ENCODE measurements at places on chromosomes 12 and 14.

DNA sequence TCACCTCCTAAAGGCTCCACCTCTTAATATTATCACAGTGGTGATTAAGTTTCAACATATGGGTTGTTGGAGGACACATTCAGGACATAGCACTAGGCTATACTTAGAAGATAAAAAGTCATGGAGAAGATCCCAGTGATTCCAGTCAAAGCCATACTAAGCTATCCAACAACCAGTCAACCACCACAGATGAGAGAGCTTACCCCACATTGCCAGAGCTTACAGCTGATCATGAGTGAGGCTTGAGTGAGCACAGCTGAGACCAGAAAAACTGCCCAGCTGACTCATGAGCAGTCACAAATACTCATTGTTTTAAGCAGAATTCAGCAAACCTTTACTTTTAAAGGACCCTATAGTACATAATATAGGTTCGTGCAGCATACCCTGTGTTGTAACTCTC is 85.1 kb downstream of the DRAM1 start:
- DNase-seq, result no peak

GRCh38 chr14:101410126-101410525 is 151.2 kb upstream of the DIO3 start:
- DNase-seq, result no peak

DNA sequence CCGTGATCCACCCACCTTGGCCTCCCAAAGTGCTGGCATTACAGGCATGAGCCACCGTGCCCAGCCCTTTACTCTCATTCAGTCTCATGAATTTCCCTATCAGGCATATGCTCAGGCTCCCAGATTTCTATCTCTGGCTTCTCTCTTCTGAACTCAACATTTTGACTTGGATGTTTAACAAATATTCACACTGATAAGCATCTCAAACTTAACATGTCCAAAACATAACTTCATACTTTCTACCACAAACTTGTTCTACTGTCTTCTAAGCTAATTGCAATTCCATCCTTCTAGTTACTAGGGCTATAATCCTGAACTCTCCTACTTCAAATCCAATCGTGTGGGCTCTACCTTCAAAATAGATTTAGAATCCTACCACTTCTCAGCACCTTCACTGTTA is 73.9 kb upstream of the PAWR start:
- no peak for DNase-seq

- no peak for DNase-seq
Measured at GRCh38 chr12:32435921-32436705, 36.8 kb downstream of the FGD4 start.

- no peak for DNase-seq
Measured at GRCh38 chr12:5177731-5178130, 134.1 kb downstream of the KCNA5 start.

GRCh38 chr14:102451064-102451352 is 58.6 kb downstream of the ANKRD9 start:
- DNase-seq, result no peak

DNA sequence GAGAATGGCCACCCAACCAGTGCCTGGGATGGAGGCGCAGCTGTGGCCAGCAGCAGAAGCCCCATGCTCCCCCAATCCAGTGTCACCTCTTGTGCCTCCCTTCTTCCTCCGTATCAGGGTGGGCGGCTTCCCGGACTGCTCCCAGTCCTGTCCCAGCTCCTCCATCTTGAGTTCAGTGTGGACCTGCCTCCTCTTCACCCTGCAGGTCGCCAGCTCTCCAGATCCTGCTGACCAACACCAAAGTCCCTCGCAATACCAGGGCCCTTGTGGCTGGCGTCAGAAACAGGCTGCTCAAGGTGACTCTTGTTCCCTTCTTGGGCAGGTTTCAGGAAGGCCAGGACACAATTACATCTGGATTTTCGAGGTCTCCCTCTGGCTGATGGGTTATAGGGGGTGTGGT is 17.0 kb downstream of the MVK start:
- DNase-seq, result no peak

DNA sequence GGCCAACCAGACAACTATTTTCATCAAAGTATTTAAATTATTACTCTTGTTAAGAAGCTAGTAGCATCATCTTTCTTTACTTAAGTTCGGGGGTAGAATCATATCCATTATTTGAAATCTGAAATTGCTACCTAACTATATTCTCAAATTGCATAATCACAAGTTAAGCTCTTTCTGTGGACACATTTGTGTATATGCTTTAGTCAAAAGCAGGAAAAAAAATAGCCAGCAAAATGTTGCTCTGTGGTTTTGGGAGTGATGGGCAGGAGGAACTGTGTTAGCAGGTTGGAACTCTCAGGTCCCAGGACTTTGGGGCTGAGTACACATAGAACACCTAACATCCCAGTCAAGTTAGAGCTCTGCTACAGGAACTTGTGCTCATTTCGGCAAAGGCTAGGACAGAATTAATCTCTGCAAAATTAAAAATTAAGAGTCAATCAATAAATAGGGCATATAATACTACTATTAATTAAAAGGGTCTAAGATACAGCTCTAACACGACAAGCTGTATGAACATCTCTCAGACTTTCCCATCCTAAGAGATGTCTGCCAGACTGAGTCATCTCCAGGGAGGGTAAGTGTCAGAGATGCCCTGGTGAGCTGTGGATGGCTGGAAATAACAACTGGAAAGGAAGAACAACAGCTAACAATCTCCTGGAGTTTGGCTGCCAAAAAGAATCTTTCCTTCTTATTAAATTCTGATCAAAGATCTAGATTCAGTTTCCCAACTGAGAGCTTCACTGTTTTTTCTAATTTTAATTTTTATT is 203.5 kb upstream of the GZMB start:
- DNase-seq, result no peak

DNA sequence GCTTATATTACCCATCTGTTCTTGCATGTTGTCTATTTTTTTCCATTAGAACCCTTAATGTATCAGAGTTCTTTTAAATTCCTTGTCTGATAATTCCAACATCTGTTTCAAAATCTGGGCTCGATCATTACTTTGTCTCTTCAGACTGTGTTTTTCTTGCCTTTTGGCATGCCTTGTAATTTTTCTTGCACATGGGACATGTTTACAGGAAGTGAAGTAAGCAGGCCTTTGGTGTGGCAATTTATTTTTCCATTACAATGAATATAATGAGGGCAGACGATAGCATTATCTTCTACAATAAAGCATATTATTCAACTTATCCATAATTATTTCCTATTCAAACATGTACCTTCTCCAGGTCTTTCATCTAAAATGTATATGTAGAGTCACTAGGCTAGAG is 48.3 kb downstream of the STXBP6 start:
- no peak for DNase-seq

DNA sequence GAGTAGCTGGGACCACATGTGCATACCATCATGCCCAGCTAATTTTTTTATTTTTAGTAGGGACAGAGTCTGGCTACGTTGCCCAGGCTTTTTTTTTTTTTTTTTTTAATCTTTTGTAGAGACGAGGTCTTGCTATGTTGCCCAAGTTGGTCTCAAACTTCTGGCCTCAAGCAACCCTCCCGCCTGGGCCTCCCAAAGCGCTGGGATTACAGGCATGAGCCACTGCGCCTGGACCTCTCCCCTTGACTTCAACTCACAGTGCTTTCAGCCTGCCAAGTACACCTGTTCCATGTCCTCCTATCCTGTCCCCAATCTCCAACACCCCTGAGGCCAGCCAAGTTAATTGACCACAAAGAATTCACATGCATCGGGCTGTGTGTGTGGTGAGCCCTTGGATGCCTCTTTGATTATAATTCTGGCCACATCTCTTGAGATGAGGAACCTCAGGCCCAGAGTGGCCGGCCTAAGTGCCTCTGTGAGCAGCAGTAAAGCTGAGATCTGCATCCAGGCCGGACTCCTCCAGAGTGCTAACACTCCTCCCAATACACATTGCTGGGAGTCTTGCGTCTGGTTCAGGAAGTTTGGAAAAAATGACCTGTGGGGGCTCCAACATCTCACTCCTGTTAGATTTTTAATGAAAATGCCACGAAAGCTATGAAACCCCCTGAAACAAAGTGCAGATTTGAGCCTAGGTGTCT is 6.8 kb downstream of the RAB35 start:
- no peak for DNase-seq

- no peak for DNase-seq
Measured at GRCh38 chr12:107779077-107779831, 4.8 kb downstream of the ASCL4 start.

- peak; percentile 13 for DNase-seq
Measured at GRCh38 chr14:91303091-91303923, 58.8 kb upstream of the GPR68 start.

GRCh38 chr14:61277784-61278183 is 3.4 kb downstream of the TMEM30B start:
- no peak for DNase-seq
